NCI-H2081 treated with DMSO at 0.1 percent for 48 hours (cell line): ENCODE measurements at places on chromosomes 3 and 15.

- DNase-seq = no peak
These were observed 22.4 kb downstream of the NANOGP8 start for GRCh38 chr15:35062738-35063099.

- DNase-seq = no peak
These were observed 274.8 kb downstream of the BBX start for GRCh38 chr3:107797586-107797985.

GRCh38 chr3:56064684-56065083, 403.6 kb downstream of the ERC2 start:
- no peak for DNase-seq

GRCh38 chr15:77964193-77964592, 113.3 kb downstream of the TBC1D2B start:
- no peak for DNase-seq

- no peak for DNase-seq
These were observed 39.6 kb downstream of the RASGRF1 start for GRCh38 chr15:79051029-79051428.

GRCh38 chr3:125129512-125129997, 73.8 kb upstream of the HEG1 start:
- no peak for DNase-seq

- DNase-seq = no peak
These were observed 269.4 kb upstream of the ARRDC4 start for GRCh38 chr15:97691078-97691477.

GRCh38 chr3:15284121-15284889, 48.1 kb downstream of the SH3BP5 start:
- DNase-seq = peak; percentile 75

DNA sequence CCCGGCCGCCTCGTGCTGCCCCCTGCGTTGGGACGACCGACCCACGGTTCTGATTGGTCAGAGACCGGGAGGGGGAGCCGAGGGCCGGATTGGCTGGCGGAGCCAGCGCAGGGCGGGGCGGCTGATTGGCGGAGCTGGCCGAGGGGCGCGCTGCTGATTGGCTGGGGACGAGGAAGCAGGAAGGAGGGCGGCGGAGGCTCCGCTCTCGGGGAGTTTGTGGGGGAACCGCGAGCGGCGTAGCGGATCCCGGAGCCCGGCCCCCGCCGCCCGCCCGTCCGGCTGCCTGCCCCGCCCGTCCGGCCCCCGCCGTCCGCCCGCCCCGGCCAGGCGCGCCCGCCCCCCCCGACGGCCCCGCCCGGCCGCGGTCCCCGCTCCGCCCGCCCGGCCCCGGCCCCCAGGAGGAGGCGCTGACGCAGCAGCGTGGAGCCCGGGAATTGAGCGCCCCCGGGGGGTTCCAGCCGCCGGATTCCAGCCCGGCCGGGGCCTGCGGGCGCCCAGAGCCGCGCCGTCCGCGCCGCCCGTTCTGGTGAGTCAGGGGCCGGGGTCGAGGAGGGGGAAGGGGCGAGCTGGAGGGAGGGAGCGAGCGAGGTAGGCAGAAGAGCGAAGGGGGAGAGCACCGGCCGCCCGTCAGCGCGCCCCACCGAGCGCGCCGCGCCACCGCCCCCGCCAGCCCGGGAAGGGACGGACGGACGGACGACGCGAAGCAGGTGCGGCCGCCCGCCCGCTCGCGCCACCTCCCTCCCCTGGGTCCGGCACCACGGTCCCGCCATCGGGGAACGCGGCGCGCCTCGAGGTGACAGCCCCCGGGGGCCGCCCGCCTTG, at the start of gene BAHD1:
Gene BAHD1 (plus strand): TSS at position 211 of the 822 bp plus-strand sequence. CDS start 17,512 bp downstream, outside the sequence.
- DNase-seq = peak; percentile 72

GRCh38 chr3:50154840-50155490, at the start of gene SEMA3F:
Gene SEMA3F (plus strand): TSS chr3:50155324. CDS start chr3:50159623, 4,299 bp downstream.
- DNase-seq = no peak

GRCh38 chr15:75178938-75179745, 22.5 kb upstream of the C15orf39 start:
- no peak for DNase-seq

DNA sequence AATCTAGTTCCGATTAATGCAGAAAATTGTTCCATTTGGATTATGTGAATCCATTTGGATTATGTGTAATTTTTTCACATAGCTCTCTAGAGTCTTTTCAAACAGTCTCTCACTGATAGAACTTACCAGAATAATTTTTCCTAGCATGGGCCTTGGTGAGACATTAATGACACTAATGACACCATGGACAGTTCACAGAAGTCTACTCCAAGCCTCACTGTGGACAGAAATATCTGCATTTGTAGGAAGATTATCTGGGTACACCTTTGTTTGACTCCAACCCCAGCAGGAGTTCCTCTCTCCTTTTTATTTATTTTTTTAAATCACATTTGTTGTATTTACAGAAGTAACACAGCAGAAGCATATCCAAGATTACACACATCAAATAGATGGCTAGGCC, 27.9 kb downstream of the AADACL2 start:
- DNase-seq = no peak

GRCh38 chr3:93843981-93844380, 129.7 kb downstream of the PROS1 start:
- DNase-seq = no peak

DNA sequence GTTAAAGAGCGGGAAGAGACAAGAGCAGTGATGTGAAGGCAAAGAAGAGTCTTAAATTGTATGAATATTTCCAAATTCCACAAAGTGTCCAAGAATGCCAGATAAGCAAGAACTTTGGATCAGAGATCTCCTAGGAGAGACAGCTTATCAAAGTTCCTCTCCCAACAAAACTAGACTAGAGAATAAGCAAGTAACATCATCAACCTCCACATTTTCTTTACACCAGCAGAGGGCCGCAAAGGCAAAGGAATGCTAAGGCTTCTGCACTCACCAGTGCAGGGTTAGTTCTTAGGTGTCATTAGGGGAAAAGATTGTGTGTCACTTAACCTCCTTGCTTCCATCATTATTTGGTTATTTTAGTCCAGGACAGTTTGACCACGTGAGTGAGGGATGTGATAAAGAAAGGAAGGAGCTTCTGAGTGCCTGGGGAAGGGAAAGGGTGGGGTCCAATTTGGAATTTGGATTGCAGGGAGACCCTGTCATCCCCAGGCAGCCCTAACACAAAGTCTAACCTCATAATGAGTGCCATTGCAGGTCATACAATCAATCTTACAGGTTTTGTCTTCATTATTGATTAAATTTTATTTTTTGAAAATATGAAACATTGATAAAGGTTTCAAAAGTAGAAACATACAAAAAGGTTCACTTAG, 7.5 kb upstream of the CMTM6 start:
- DNase-seq = peak; percentile 11

DNA sequence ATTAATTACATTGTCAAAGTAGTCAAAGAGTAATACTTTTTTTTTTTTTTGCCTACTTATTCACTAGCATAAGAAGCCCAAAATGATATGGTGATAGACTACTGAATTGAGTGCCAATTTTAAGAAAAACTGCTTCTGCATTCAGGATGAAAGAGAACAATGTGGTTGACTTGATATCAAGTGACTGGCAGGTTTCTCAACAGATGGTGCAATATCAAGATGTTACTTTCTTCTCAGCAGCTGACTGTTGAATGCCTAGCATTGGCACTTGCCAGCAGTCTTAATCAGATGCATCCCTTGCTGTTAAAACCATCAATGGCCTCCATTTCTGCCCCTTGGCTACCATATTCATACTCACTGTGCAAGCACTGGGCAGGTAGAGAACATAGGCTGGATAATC, 863.2 kb downstream of the GBE1 start:
- DNase-seq = no peak

GRCh38 chr3:153600896-153601295, 438.9 kb downstream of the RAP2B start:
- DNase-seq = no peak

- no peak for DNase-seq
These were observed 273.9 kb downstream of the ADAMTSL3 start for GRCh38 chr15:83927704-83928391.

DNA sequence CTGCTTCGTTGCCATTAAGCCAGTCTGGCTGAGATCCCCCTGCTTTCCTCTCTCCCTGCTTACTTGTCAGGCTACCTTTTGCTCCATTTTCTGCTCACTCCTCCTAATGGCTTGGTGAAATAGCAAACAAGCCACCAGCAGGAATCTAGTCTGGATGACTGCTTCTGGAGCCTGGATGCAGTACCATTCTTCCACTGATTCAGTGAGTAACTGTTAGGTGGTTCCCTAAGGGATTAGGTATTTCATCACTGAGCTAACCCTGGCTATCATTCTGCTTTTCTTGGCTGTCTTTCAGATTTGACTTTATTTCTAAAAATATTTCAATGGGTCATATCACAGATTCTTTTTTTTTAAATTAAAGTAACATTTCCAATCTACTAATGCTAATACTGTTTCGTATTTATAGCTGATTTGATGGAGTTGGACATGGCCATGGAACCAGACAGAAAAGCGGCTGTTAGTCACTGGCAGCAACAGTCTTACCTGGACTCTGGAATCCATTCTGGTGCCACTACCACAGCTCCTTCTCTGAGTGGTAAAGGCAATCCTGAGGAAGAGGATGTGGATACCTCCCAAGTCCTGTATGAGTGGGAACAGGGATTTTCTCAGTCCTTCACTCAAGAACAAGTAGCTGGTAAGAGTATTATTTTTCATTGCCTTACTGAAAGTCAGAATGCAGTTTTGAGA, 25.0 kb downstream of the CTNNB1 start:
- no peak for DNase-seq

GRCh38 chr3:52121813-52122212, 32.4 kb downstream of the POC1A start:
- no peak for DNase-seq

DNA sequence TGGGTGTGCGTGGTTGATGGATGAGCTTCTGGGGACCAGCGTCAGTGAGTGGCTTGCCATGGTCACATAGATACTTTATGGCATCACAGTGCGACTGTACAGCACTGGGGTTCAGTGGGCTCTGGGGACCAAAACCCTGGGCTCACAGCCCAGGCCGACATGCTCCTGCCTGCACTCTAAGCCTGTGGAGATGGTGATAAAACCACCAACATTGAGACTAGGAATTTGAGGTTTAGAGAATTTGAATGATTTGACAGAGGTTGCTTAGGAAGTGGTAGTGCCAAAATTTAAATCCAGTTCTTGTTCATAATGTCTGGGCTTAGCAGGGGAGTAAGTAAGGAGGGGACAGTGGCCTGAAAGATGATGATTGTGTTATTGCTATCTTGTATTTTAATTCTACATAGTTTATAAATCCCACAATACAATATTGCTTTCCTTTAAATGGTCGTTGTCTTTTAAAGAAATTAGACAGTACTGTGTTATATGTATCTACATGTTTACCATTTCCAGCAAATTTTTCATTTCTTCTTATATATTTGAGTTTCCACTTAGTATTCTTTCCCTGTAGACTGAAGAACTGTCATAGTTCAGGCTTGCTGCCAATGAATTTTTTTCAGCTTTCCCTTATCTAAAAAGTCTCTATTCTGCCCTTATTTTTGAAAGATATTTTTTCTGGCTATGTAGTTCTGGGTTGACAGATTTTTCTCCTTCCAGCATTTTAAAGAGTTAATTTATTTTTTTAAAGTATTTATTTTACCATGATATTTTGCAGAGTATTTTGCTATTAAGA, 235.4 kb upstream of the RGMA start:
- no peak for DNase-seq

- DNase-seq = no peak
These were observed 30.1 kb downstream of the FOXL2 start for GRCh38 chr3:138916824-138917223.

GRCh38 chr3:15269091-15269989, 63.0 kb downstream of the SH3BP5 start:
- DNase-seq = no peak

DNA sequence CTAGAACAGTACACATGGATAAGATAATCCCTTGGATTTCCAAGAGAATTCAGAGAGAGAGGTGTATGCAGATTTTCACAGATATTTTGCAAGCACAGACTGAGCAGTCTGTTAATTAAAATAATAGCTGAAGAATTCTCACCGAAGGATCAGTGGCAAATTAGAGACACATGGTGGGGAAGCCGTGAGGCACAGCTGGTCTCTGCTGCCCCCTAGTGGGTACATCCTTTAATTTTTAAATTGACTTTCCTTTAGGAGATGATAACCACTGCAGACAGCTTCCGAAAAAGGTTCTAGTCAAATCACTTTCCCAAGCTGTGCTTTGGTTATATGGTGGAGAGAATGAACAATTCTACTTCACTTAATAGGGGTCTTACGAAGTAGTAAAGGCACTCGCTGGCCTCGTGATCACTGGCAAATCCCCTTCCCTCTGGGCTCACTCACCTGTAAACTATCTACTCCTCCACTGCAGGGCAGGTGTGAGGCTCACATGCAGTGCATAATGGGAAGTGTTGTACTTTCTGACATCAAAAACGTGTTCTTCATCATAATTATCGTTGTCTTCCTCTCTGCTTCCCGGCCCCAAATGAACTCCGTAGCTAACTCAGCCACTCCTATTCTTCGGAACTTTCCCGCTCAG, 19.5 kb downstream of the MESD start:
- DNase-seq = peak; percentile 37

DNA sequence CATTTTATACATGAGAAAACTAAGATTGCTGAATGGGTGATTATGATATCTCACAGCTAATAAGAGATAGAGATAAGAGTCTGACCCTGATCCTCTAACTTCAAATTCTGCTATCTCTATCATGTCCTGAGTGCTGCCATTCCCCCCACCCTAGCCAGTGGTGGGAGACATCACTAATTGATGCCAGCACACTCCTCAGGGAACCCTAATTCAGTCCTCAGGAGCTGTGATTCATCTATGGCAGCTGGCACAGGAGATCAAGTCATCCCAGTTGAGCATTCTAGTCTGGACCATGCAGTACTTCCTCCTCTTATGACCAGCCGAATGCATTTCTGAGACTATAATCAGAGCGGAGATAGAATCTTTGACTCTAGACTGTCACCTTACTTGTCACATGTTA, 71.9 kb downstream of the SYNM start:
- no peak for DNase-seq

GRCh38 chr3:147654827-147655226, 245.7 kb downstream of the ZIC1 start:
- no peak for DNase-seq

GRCh38 chr3:103614719-103615118, 1179.9 kb downstream of the ZPLD1 start:
- DNase-seq = no peak

DNA sequence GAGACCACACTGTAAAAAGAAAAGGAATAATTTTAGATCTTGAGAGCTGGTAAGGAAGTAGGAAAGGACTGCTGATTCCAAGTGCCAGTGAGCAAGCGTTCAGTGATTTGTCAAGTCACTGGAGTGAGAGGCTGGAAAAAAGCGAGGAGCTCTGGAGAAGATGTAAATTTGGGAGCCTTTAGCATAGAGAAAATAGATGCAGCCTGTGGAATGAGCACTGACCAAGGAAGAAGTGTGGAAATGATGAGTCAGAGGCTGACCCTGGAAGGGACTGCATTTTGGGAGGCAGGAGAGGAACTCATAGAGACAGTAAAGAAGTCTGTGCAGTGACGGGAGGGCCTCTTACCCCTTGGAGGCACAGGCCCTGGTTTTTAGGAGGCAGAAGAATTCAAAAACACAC, 17.1 kb upstream of the ABTB1 start:
- DNase-seq = no peak

GRCh38 chr15:33104212-33104611, 90.3 kb downstream of the FMN1 start:
- no peak for DNase-seq
